ENCODE measurements at places on chromosomes 13 and 19.

DNA sequence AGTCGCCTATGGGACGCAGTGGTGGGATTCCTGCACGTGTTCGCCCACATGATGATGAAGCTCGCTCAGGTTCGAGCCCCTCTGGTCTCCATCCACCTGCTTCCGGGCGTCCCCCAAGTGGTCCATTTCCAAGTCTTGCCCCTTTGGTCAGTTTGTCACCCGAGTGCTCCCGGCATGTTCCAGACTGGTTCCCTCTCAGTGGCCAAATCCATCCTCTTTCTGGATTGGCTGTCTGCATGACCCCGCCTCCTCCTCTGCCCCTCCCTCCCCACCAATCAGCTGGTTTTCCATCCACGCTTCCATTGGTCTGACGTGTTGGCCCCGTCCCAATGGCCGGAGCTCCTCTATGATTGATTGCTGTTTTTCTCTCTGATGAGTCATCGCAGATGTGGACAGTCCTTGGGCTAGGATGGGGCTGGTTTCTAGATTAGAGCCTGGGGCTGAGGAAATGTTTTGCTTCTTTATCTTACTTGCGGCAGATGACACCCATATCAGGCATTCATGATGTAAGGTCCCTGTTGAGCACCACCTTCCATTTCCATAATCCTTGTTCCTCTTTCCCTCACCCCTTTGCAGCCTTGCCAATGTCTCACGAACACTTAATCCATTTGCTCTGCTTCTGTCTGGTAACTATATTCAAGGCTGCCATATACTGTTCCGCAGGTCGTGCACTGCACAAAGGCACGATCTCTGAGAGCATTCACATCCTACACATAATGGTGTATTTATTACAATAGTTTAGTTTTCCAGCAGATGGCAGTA is 73.8 kb downstream of the MAP4K1 start:
- DNase-seq = peak; percentile 96

DNA sequence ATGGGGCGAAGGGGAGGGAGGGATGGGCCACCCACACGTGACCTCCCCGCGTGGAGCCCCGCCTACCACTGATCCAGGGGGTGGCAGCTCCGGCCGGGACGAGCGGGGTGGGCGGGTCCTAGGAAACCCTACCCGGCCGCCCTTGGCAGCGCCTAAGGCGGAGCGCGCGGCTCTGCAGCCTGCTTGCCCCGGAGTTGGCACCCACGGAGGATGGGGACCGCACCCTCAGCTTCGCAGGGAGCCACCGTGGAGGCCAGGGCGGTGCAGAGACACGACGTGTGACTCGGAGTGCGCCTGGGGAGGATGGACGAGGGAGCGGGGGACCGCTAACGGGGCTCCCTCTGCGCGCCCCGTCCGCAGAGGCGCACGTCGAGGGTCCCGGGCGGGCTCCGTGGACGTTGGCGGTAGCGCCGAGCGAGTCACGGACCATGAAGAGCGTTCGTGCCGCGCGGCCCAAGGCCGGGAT is at the start of gene RGS9BP:
RGS9BP (plus strand) TSS at position 129 of the 466 bp plus-strand sequence. CDS start 416 bp downstream, outside the sequence.
- DNase-seq = peak; percentile 85

- DNase-seq = no peak
Observed at GRCh38 chr13:102830646-102831045, 15.2 kb upstream of the ERCC5 start.

GRCh38 chr19:42198676-42199439 is 18.6 kb downstream of the DEDD2 start:
- DNase-seq = no peak

GRCh38 chr13:48773531-48774275 is 120.0 kb downstream of the CYSLTR2 start:
- no peak for DNase-seq

DNA sequence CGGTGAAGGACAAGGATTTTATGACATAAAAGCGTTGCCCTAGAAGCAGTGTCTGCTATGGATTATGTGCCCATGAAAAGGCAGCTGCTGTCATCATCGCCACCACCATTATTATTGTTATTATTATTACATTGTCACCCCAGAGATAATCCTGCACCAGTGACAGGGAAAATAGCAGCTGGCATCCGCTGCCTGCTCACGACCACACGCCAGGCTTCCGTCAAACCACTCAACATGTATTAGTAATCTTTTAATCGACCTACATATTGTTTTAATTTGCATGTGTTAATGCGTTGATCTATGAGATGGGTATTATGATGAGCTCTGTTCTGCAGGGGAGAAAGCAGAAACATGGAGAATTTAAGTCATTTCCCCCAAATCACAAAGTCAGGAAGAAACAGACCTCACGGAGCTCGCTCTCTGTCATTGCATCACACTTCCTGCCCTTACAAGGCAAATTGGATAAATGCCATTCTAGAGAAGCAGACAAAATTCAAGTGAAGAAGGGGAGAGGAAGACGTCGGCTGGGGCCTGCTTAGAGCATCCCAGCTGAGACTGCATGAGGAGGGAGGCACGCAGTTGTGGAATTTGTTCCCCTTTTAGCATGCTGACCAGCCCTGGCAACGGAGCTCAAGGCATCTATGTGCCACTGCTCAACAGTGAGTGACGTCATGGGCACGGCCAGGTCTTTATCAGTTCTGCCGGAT is at the start of gene FFAR3:
FFAR3 (plus strand) TSS at position 594 of the 707 bp plus-strand sequence. CDS start 431 bp downstream, outside the sequence.
- DNase-seq = peak; percentile 40

DNA sequence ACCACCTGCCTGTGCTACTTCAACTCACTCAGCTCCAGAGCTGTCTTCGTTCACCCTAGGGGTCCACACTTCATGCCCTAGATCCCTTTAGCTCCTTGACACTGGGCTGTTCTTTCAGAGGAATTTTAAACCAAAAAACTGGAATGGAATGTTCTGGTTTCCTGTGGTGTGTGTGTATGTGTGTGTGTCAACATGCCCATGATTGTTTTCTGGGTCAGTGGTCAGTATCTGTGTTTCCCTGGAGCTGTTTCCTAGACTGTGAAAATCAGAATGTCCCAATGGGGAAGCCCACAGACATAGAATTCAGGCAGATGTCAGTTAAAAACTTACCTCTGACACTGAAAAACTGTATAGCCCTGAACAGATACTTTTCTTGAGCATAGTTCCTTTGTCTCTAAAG is 1.3 kb downstream of the PMIS2 start:
- no peak for DNase-seq

GRCh38 chr13:112984954-112985802 is 16.2 kb downstream of the MCF2L start:
- DNase-seq = no peak

GRCh38 chr13:23292586-23292985 is 111.8 kb downstream of the SGCG start:
- DNase-seq = no peak

GRCh38 chr19:6589711-6590257 is 1.2 kb downstream of the CD70 start:
- DNase-seq = no peak

DNA sequence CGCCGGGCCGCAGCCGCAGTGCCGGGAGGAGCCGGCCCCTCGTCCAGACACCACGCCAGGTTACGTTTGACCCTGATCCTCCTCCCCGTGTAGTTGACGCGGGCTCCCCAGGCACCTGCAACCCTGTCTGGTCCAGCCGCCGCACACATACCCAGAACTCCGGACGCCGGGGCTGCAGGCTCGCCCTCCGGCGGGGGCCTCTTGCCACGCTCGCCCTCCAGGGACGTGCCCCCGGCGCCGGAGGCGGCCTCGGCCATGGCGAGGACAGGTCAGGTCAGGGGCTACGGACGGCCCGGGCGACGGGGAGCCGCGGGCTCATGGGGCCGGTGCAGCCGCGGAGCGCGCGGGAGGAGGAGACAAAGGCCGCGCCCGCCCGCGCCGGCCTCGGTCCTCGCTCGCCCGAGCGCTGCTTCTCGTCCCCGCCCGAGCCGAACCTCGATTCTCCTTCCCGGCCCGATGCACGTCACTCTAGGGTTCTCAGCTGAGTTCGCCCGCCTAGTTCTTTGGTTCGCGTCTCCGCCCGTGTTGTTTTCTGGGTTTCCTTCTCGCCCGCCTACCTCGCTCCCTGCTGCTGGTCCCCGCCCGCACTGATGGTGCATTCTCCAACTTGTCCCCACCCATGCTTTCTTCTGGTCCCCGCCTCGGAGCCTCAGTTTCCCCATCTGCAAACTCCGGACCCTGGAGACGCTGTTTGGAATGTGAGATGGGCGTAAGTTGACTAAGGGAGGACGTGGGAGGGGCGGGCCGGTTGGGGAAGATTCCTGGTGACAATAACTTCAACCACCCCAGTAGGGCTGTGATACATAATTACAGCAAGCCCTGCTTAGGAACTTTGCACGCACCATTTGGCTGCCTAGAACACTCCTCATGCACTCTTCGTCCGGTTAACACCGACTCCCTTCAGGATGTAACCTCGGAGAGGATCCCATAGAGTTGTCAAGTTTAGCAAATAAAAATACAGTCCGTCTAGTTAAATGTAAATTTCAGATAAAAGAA is at the start of gene ANO8:
ANO8 (minus strand) TSS at position 442 of the 996 bp plus-strand sequence; CDS start at position 257, 185 bp downstream.
- DNase-seq = peak; percentile 96

DNA sequence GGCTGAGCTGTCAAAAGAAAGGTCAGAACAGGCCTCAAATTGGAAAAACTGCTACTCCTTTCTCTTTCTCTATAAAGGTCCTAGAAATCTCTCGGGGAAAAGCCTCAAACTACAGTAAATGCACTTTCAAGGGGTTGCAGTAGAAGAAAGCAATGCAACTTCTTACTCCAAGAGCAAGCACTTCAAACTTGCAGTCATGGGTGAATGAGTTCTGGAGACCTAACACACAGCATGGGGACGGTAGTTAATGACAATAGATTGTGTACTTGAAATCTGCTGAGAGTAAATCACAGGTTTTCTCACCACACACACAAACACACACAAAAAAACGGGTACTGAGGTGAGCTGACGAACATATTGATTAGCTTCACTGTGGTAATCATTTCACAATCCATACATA is 11.8 kb downstream of the TUBGCP3 start:
- DNase-seq = no peak

DNA sequence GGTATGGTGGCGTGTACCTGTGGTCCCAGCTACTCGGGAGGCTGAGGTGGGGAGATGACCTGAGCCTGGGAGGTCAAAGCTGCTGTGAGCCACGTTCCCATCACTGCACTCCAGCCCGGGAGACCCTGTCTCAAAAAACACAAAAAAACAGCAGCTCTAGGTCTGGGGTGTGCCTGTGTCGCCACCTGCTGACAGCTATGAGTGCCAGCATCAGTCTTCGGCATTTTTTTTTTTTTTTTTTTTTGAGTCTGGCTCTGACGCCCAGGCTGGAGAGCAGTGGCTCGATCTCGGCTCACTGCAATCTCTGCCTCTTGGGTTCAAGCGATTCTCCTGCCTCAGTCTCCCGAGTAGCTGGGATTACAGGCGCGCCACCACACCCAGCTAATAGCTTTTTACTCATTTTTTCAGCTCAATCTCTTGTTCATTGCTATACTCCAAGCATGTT is 10.1 kb downstream of the AP2S1 start:
- peak; percentile 71 for DNase-seq

- DNase-seq = no peak
Observed at GRCh38 chr19:30856376-30856775, 484.2 kb downstream of the ZNF536 start.

DNA sequence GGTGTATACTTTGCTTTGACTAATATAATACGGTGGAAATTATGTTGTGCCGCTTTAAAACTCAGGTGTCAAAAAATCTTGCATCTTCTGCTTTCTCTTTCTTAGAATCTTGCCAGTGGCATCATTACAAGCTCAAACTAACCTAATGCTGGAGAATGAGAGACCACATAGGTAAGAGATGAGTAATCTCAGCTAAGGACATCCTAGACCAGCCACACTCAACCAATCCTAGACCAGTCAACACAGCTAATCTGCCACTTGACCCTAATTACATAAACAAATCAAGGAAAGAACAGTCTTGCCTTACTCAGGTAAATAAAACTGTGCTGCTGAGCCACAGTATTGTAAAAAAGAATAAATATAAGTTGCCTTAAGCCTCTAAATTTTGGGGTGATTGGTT is 1323.9 kb upstream of the SPRY2 start:
- no peak for DNase-seq

GRCh38 chr13:37385956-37386670 is 212.5 kb downstream of the POSTN start:
- DNase-seq = no peak

- DNase-seq = no peak
Observed at GRCh38 chr19:29666578-29667386, 1.5 kb downstream of the PLEKHF1 start.

DNA sequence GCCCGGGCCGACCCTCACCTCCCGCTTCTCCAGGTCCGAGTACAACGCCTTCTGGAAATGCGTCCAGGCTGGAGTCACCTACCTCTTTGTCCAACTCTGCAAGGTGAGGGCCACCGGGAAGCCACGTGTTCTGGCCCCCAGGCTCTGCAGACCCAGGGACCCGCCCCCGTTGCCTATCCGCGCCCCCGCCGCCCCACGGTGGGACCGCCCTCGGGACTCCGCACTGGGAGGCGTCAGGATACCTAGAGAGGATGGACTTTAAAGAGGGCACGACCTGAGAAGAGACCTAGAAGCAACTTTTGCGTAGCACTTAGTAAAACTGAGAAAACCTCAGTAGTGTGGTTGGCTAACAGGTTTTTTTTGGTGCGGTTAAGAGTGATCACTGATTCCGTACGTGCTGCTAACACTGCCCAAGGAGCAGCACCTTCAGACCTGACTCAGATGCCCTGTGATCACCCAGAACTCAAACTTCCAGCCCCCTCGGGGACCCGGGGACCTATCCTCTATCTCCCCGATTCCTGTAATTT is 492 bp downstream of the TMEM147 start:
- peak; percentile 44 for DNase-seq

DNA sequence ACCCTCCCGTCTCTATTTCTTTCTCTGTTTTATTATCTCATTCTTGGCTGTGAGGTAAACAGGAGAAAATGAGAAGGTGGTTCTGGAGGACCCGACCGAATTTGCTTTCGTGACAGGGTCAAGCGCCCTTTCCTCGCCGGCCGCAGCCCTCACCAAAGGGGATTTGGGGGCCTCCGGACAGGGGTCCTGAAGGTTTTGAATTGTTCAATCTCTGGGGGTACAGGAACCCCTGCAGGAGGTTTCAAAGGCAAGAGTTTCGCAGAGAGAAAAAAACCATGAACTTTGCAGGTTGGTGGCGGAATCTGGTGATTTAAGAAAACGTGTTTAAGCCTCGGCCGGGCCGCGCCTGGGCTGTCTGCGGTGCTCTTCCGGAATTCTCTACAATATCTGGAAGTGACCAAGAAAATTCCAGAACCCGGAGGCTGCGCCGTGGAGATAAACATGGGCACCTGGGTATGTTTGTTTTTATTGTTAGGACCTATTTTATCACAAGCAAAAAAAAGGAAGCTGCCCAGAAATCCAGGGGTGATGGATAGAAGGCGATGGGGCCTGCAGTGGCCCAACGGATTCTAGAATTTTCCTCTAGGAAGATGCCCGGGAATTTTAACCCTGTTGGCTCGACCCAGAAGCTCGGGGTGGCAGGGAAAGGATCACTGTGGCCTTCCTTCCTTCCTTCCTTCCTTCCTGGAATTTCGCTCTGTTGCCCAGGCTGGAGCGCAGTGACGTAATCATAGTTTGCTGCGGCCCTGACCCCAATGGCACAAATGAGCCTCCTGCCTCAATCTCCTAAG is 14.2 kb upstream of the PTBP1 start:
- DNase-seq = no peak

GRCh38 chr13:45196096-45196495 is 4.7 kb downstream of the KCTD4 start:
- DNase-seq = no peak
